Uterus (tissue), 4 donors: ENCODE measurements at places on chromosomes 11 and 22. TPM values are rescaled to one million over a fixed set of nuclear protein-coding genes. Genes with fewer than 3 reads are reported as not detected.

DNA sequence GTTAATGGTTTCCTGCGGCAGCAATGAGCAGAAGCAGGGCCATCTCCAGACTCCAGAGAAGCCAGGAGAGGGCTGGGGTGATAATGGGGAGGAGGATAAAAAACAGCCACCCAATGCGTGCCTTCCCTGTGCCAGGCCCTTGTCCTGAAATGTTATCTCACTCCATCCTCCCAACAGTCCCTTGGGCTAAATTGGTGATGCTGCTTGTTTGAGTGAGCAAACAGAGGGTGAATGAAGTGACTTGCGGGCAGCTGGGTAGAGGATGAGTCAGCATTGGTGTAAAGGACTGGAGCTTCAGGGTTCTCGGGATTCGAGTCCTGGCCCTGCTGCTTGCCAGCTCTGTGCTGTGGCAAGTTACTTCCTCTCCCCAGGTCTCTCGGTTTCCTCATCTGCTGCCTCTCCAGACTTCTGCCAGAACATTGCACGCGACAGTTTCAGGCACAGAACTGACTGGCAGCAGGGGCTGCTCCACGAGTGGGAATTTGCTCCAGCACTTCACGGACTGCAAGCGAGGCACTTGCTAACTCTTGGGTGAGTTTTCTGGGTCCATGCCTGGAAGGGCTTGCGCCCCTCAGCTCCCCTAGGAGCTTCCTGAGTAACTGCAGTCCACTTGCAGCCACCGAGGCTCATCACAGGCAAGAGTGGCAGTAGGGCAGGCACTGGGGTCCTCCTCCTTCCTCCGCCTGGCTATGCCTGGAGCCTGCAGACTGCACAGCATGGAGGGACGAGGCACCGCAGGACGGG, at the start of gene P2RY6:
Gene P2RY6 (plus strand): TSS at position 403 of the 744 bp plus-strand sequence. CDS start 24,181 bp downstream, outside the sequence.
- DNase-seq = peak; percentile 16

- no peak for DNase-seq
Measured at GRCh38 chr11:122383186-122383585, 267.2 kb upstream of the BLID start.

DNA sequence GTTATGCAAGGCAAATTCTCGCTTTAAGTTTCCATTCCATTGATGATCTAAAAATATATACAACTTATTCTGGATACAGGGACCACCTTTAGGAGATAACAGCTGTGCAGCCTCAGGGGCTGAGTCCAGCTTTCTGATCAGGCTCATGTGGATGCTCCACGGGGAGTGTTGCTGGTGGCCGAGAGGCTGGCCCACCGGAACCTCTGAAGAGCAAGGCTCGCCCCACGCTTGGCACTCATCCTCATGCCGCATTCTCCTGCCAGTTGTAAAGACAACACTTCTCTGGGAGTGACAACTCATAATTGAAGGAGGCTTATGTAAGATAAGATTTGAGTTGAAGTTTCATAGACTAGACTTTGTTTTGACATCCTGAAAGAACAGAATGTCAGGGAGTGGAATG, 123.5 kb downstream of the MPPED1 start:
- no peak for DNase-seq

SYT7 gene
- total RNA-seq = 6.5 TPM

GRCh38 chr11:27184458-27185312, 144.1 kb downstream of the BBOX1 start:
- DNase-seq = no peak

DNA sequence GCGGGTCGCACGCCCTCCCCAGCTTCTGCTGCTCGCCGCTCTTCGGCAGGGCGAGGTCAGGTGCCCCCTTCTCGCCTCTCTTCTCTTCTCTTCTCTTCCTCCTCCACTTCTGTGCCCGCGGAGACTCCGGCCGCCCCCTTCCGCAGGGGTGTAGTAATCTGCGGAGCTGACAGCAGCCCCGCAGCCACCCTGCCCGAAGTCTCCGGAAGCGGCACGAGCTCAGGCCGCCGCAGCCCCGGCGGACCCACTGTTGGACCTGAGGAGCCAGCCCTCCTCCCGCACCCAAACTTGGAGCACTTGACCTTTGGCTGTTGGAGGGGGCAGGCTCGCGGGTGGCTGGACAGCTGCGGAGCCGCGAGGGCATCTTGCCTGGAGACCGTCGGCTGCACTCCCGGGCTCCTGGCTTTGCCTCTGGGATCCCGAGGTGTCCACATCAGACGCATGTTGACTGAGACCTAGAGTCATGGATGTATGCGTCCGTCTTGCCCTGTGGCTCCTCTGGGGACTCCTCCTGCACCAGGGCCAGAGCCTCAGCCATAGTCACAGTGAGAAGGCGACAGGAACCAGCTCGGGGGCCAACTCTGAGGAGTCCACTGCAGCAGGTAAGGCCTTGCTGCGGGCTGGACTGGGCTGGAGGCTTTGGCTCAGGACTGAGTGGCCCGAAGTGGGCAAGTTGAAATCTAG, 486 bp downstream of the STIM1 start:
- peak; percentile 48 for DNase-seq

GRCh38 chr11:86805873-86806310, 5.5 kb downstream of the PRSS23 start:
- no peak for DNase-seq

- DNase-seq = no peak
Measured at GRCh38 chr11:35622070-35622469, 3.8 kb downstream of the FJX1 start.

PDGFD gene
- total RNA-seq = 2.8 TPM

DNA sequence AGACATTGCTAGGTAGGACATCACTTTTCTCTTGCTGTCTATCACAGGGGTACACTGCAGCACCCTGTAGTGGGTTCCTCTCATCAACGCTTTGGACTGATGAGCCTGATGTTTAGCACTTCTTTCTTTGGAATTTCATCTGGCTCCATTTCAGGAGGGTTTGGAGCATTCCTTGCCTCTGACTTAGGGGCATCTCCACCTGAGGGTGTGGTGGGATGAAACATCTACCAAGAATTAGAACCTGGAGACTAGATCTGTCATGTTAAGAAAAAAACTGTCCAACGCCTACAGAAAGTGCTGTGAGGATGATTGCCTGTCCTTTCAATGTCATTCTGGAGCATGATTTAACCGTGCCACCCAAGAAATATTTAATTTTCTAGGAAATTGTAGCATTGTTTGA, 648.4 kb downstream of the ETS1 start:
- DNase-seq = no peak

SERPING1 gene
- total RNA-seq = 39.3 TPM
